ENCODE measurements at places on chromosomes 13 and 19.
A peak's percentile ranks its signal among the peaks of the same experiment; 100 is the strongest.

- DNase-seq, result no peak
Measured at GRCh38 chr19:19606021-19606420, 12.5 kb downstream of the PBX4 start.

- no peak for DNase-seq
Measured at GRCh38 chr13:50106559-50106958, 91.3 kb downstream of the KCNRG start.

GRCh38 chr13:64723724-64724123 is 2506.4 kb downstream of the PCDH9 start:
- peak; percentile 43 for DNase-seq

GRCh38 chr19:34118879-34119748 is 53.2 kb upstream of the LSM14A start:
- DNase-seq, result no peak

Data from HEK293T (cell line).